ENCODE measurements at places on chromosomes 7 and 10.

DNA sequence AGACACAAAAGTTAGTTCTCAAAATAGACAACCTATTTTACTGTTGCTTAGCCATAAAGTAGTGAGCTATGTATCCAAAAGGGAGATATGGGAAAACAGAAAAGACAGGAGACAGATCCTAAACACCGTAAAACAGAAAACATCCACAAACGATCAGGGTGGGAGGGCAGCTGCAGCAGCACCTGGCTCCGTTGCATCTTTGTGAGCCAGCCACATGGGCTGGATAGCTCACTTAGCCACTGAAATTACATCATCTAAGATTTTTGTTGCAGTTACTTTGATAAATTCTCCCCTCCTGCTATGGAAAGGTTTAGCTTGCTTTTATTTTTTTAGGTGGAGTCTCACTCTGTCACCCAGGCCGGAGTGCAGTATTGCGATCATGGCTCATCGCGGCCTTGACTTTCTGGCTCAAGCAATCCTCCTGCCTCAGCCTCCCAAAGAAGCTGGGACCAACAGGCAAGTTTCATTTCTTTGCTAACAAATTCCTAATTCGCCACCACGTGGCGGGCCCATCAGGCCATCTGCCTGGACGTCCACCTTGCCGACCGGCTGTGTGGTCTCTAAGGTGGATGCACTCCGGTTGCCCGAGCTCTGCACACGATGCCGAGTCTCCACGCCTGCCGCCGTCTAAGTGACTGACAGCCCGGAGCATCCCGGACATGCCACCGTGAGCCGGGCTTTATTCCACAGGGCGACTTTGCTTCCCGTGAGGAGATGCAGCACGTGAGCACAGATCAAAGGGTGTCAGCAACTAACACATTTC lies 159.8 kb downstream of the DIP2C start:
- DNase-seq: peak; percentile 28

DNA sequence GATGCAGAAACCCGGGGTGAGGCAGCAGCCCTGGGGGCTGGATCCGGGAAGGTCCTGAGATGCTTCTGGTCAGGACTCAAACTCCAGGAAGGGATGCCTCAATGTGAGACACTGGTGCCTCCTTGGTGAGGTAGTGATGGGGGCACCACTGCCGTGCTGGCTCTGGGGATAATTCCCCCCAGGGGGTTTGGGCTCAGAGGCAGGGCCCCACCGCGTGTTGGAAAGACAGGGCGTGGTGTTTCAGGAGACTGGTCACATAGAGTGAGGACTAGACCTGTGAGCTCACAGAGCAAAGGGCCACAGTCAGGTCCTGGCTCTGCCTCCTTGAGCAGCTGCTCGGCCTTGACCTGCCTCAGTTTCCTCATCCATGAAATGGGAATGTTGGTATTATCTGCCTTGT lies 361.9 kb downstream of the GLRX3 start:
- no peak for DNase-seq

DNA sequence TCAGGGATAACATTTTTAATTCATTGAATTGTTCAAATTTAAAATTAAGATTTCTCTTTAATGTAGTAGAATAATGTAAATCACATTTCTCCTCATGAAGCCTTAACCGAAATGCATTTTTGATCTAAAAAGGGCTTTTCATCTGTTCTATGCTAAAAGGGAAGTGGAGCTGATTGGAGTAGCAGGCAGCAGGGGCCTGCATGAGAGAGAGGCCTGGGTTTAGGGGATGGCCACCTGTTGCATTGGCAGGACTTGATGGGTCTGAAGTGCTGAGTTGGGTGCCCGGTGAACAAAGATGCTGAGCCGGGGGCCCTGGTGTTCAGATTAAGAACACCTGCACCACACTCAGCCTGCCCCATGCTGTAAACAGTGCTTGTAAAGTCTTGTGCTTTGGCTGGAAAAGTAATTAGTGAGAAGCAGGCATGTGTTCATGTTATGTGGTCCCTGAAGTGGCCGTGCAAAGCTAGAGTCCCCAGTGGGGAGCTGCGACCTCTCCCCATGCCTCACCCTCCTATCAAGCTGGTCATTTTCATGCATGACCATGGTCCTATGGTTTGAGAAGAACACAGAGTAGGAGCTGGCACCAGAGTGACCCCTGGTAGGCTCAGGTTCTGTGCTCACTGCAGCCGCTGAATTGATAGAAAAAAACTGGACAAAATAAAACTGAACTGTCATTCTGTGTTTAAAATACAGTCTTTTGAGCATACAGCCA lies 124.3 kb downstream of the ADCY1 start:
- DNase-seq: peak; percentile 15

DNA sequence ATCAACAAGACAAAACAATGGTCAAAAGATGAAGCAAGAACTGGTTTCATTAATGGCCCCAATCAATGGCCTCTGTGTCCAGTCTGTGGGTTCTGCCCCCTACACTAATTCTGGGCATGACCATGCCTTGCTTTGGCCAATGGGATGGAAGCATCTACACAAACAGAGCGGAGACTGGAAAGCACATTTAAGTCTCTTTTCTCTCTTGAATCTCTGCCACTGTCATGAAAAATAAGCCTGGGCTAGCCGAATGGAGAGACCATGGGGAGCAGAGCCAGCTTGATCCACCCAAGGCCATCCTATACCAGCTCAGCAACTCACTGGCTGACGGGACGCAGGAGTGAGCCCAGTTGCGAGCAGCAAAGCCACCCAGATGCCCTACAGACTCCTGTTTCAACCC lies 30.9 kb downstream of the ANKRD16 start:
- no peak for DNase-seq

DNA sequence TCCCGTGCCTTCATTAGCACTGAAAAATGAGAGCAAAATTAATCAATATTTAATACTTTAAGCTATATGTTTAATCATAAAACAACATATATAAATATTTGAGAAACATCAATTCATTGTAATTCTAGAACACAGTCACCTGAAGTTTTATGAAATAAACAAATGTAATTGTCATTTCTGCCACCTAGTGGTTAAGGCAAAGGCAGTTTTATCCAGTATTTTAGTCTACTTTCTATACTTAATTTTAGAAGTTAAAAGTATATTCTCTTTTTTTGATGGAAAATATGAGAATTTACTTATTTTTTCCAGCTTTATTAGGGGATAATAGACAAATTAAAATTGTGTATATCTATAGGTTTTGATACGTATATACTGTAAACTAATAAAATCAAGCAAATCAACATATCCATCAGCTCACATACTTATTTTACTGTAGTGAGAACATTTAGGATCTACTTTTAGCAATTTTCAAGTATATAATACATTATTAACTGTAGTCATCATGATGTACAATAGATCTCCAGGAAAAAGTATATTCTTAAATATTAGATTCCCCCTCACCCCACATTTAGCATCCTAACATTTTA lies 16.9 kb downstream of the PCGF6 start:
- no peak for DNase-seq

- DNase-seq: no peak
Measured at GRCh38 chr7:50914460-50914859, 131.8 kb upstream of the GRB10 start.

- DNase-seq: no peak
Measured at GRCh38 chr7:124250297-124251034, 217.6 kb upstream of the TMEM229A start.

GRCh38 chr7:48049850-48050249 lies 14.5 kb downstream of the C7orf57 start:
- DNase-seq: no peak

DNA sequence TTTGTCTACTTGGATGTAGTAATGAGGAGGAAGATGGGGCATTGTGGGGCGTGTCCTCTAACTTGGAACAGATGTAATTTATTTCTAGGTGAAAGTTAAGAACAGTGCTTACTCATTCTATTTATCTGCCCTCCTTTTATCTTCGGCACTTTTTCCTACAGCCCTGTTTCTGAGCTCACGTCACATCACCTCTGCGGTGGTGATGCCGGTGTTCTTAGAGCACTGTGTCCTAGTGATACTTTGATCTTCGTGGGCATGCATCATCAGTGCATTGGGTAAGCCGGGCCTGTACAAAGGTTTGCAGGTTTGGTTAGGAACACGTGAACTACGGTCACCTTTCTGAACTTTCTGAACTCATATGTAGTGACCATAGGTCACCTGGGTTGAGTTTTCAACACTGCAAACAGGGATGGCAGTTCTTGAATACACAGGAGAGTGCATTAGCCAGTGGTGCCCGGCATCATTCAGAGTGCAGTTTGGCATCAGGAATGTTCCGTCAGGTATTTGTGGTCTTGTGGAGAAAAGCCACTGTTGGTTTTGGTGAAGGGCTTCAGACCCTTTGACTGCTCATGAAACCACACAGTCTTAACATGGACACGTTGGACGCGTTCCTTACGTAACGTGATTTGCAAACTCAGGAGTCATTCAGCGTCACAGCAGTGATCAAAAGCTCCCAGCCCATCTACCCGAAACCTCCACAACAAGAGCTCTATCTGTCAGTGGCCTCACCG lies 5.6 kb downstream of the POR start:
- no peak for DNase-seq

DNA sequence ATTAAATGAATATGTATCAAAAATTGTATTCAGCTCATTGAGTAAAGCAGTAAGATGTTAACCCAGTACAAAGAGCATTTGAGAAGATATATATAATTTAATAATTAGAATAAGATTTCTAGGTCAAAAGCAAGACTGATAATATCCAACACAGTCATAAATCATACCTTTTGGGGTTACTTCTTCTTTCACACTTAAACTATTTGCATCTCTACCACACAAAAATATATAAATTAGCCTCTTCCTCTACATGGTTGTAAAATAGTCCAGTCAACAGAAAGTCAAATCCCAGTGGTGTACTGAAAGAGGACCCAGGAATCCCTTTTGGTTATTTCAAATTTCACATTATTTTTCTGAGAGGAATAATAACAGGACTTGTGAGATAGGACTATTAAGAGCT lies 204.6 kb upstream of the INHBA start:
- DNase-seq: no peak

- DNase-seq: no peak
Measured at GRCh38 chr7:91249506-91250233, 14.6 kb upstream of the FZD1 start.

- DNase-seq: no peak
Measured at GRCh38 chr10:24465891-24466818, 257.2 kb downstream of the KIAA1217 start.

- DNase-seq: no peak
Measured at GRCh38 chr7:149809215-149809614, 29.0 kb upstream of the ZNF862 start.

GRCh38 chr10:1020460-1020859 lies 5.2 kb downstream of the IDI2 start:
- no peak for DNase-seq

- no peak for DNase-seq
Measured at GRCh38 chr7:24702755-24703154, 54.5 kb downstream of the GSDME start.

- DNase-seq: no peak
Measured at GRCh38 chr10:127418536-127419168, 130.5 kb upstream of the NPS start.
